GDM1 (cell line): ENCODE measurements at places on chromosomes 2 and 18.

- no peak for DNase-seq
These were observed 67.2 kb downstream of the TMEM131 start for GRCh38 chr2:97928591-97928990.

GRCh38 chr2:95347681-95348608, 50.8 kb downstream of the KCNIP3 start:
- DNase-seq = no peak

GRCh38 chr2:39881494-39881893, 102.4 kb upstream of the THUMPD2 start:
- DNase-seq = no peak

DNA sequence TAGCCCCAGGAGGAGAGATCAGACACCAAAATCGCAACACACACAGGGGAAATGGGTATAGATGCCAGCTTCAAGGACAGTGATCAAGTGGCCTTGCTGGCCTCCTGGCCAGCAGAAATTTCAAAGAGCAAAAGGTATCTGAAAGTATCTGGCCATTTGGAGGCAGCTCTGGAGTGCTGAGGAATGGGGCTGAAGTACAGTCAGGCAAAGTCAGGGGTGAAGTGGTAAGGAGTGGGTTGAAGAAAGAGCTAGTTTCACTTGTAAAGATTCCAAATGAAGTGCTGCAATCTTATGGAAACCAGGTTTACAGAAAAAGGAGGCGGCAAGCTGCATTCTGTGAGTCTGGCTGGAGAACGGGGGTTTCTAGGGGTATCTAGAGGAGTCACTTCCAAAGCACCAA, 19.2 kb upstream of the PCBP1 start:
- DNase-seq = no peak

- DNase-seq = no peak
These were observed 223.7 kb downstream of the SOX11 start for GRCh38 chr2:5915881-5916310.

- no peak for DNase-seq
These were observed 54.4 kb downstream of the LRPPRC start for GRCh38 chr2:43941359-43941758.

- DNase-seq = no peak
These were observed 72.2 kb downstream of the DSC3 start for GRCh38 chr18:30970196-30970816.

- no peak for DNase-seq
These were observed 143.4 kb upstream of the SMAD7 start for GRCh38 chr18:49094136-49094535.

DNA sequence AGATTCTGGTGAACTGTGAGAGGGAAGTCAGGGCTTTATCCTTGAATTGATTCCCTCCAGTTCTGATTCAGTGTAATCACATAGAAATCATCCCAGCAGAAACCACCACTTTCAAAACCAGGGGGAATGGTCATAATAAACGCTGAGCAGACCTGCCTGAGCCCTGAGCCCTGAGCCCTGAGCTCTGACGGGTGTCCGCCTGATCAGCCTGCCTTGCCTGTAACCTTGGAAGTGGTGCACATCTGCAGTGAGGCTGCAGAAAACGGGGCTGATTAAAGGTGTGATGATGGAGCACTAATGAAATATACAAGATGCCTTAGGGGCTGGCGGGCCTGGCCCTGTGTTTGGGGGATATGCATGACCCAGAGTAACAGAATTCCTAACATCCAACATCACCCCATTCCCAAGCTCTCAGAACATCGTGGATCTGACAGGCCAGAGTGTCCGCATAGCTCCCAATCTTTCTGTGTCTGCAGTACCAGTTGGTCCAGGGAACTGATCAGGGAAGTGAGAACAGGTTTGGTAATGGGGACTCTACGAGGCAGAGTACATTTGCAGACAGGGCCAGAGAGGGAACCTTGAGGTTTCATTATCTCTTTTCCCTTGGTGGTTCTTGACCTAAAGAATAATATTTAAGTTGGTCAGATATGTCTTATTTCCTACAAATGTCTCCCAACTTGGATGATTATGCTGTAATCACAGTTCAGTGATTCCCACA, 37.8 kb downstream of the KCTD18 start:
- no peak for DNase-seq

DNA sequence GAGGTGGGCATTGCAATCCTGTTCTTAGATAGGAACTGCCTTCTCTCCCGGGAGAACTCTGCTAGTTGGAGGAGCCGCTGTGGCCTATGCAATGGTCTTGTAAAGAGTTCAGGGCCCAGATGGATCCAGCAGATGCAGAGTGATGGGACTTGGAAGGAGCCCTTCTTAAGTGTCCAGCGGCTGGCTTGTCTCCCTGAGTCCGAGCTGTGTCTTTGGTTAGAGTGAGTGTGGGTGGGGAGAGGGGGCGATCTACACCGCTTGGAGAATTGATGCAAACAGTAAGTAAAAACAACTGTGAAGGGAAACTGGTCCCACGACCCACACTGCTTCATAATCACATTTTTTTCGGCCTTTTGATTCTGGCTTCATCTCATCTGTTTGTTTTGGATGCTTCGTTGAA, 89.8 kb upstream of the CYRIA start:
- DNase-seq = no peak

DNA sequence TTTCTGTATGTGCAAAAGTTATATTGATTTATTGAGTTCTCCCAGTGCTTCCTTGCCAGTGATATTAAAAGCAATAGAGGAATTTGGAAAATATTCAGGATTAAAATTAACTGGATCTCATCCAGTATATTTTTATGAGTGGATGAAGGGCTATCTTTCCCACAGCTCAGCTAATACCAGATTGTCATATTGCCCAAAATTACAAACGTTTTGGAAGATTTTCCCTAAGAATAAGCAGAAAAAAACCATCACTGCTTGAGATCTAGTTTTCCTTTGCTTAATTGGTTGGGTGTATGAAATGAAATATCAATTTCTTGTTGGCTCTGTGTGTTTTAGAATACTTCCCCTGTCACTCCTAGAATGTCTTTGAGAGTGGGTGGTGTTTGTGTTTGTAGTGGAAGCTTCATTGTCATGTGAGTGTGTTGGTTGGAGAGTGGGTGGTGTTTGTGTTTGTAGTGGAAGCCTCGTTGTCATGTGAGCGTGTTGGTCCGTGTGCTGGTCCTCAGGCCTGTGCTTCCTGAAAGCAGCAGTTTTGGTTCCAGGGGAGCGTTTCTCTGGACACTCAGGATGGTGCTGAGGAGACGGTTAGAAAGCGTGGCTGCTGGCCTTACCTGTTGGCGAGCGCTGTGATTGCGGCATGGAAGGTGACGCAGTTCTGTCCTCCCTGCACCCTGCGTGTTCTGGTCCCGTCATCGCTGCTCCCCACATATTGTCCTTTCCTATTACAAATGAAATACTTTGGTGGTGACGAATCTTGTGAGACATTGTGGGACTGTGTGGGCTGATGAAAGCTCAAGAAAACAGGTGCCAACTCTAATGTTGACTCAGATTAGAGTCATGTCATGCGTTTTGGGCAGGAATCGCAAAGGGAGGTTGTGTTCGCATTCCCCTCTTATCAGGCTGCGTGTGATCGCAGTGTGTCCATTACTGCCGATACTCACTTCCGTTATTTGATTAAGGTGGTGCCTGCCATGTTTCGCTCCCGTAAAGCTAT, 12.4 kb downstream of the ASB1 start:
- no peak for DNase-seq

DNA sequence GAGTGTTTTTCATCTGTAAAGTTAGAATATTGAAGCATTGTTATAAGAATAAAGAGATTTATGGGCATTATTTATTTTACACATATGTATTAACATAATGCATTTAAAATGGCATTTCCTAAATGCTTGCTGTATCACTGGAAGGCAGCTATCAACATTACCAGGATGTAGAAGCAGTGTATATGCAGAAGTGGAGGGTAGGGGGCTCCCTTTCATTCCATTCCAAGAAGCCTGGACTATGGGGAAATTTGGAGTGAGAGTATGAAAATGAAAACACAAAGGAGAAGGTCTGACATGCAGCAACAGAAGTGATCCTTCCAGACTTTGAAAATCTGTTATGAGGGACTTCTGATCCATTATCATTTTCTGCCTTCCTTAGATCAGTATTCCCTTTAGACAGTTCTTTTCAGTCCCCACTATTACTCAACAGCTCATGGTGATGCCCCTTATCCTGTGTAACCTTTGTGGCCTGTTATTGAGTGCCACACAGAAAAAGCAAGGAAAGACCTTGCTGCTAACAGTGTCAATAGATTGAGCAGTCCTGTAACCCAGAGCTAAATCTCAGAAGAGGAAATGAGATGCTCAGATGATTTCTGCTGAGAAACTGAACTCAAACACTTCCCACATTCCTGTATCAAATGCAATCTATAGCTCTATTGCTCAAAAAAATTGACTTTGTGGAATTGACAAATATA, 216.6 kb downstream of the HNMT start:
- DNase-seq = no peak

DNA sequence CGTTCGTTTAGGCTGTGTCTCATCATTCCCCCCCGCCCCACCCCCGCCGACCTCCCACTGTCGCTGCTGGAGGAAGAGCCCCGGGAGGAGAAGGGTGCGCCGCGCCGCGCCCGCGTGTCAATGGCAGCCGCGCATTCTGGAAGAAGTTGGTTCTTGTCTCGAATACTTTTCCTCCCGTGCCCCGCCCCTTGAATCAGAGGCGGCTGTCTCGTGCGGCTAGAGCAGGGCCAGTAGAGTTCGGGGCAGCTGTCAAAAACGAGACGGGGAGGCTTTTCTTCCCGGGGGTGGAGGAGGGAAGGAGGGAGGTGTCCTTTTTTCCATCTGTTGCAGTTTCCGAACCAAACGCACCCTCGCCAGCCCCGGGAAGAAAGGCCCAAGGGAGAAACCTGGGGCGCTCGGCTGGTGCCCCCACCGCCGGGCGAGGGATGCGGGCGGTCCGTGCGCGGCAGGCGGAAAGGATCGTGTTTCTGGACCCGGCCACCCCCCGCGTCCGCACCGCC, 410 bp upstream of the TGIF1 start:
- peak; percentile 35 for DNase-seq
